ENCODE measurements at places on chromosomes 12 and 14.

GRCh38 chr12:51579321-51579850 lies 11.6 kb upstream of the SCN8A start:
- no peak for DNase-seq

- DNase-seq, result no peak
Observed at GRCh38 chr14:49240383-49240782, 345.8 kb downstream of the RPS29 start.

- DNase-seq, result no peak
Observed at GRCh38 chr14:83483063-83483462, 1949.4 kb upstream of the SEL1L start.

- no peak for DNase-seq
Observed at GRCh38 chr12:22412581-22412980, 78.1 kb upstream of the ST8SIA1 start.

DNA sequence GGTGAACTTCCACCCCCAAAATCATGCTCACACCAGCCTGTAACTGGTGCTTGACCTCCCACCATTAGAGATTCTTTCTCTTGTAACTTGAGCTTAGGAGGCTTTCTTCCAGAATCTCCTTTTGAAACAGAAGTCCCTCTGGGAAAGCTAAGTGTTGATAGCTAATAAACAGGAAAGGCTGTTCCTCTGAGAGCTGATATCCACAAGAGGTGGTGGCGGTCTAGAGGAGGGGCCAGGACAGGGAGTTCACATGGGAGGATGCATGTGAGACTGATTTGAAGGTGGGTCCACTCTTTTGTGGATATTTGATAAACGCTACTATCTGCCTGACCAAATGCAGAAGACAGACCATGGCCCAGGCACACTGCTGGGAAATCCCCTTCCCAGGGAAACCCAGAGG lies 10.2 kb upstream of the PRMT8 start:
- no peak for DNase-seq

DNA sequence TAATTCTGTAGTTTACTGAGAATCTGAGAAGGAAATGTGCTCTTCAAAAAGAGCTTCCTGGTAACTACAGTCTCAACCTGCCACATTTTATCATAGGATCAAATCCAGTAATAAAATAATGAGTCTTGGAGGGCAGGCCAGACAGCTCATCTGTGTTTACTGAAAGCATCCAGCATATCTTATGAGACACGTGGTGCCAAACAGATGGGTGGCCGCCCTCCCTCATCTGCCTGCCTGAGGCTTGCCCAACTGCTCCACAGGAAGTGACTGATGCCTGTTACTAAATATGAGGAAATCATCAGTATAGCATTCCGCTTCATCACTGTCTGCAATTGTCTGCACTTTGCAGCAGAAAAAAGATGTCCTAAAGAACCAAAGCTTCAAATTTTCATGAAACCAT lies 13.5 kb downstream of the DHRS7 start:
- no peak for DNase-seq

- DNase-seq, result no peak
Observed at GRCh38 chr14:63902375-63902976, 49.7 kb downstream of the SYNE2 start.

- no peak for DNase-seq
Observed at GRCh38 chr12:20206410-20206809, 161.9 kb upstream of the PDE3A start.

GRCh38 chr12:124518051-124518932 lies 49.1 kb downstream of the NCOR2 start:
- DNase-seq, result peak; percentile 90

DNA sequence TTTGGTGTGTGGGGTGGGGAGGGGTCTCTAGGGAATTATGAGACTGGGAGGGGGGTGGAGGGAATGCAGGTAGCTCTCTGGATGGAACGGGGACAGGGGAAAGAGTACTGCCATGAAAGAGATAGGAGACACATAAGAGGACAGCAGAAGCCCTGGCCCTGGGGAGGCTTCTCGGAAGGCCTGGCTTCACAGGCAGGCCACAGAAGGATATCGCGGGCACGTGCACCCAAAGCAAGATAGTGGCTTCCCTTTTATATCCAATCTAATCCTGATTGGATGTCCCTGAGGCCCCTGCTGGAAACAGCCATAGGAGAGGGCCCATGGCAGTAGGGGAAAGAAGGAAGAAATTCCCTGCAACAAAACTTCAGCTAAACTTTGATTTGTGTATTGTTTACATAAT lies 113.5 kb downstream of the GCH1 start:
- DNase-seq, result no peak

GRCh38 chr12:95203487-95204030 lies 13.7 kb downstream of the FGD6 start:
- DNase-seq, result no peak

DNA sequence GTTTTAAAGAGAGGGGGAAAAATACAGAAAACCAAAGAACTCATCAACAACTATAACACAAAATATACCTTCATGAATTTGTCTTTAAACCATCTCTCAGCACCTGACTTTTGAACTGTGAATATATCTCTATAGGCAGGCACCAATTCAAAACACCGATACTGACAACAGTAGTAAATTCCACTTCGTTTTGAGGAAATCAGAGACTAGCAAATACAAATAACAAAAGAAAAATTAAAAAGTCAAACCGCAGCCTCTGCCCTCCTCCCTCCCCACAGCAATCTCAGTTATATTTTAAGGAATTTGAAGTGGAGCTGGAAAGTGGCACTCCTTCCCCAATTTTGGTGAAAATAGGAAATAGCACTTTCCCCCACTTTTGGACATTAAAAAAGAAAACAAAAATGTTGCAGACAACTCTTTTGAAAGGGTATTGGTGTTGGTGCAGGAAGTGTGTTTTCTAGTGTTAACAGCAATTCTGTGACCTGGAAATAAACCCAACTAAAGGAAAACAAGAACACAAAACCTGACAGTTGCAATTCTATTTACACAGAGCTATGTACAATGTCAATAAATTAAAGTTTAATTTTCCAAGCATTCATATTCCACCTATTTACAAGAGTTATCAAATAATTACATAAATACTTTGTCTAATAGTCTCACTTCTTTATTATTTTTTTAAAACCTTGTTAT lies 13.5 kb downstream of the TBX3 start:
- DNase-seq, result no peak

- no peak for DNase-seq
Observed at GRCh38 chr12:66032739-66033138, 97.8 kb downstream of the LLPH start.

DNA sequence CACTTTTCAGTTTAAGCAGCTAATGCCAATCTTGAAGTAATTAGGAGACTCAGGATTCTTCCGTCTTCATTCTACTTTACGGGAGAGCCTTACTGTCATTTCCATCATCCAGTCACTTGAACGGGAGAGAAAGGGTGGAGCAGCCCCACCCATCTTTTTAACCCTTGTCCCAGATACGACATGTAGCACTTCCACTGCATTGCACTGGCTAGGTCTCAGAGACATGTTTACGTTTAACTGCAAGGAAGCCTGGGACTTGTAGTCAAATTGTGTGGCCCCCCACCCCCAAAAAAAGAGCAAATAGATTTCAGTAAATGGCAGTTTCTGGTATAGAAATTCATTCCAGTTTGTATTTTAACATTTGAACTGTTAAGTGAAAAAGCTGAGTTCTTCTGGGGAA lies 46.1 kb upstream of the SYT1 start:
- no peak for DNase-seq

DNA sequence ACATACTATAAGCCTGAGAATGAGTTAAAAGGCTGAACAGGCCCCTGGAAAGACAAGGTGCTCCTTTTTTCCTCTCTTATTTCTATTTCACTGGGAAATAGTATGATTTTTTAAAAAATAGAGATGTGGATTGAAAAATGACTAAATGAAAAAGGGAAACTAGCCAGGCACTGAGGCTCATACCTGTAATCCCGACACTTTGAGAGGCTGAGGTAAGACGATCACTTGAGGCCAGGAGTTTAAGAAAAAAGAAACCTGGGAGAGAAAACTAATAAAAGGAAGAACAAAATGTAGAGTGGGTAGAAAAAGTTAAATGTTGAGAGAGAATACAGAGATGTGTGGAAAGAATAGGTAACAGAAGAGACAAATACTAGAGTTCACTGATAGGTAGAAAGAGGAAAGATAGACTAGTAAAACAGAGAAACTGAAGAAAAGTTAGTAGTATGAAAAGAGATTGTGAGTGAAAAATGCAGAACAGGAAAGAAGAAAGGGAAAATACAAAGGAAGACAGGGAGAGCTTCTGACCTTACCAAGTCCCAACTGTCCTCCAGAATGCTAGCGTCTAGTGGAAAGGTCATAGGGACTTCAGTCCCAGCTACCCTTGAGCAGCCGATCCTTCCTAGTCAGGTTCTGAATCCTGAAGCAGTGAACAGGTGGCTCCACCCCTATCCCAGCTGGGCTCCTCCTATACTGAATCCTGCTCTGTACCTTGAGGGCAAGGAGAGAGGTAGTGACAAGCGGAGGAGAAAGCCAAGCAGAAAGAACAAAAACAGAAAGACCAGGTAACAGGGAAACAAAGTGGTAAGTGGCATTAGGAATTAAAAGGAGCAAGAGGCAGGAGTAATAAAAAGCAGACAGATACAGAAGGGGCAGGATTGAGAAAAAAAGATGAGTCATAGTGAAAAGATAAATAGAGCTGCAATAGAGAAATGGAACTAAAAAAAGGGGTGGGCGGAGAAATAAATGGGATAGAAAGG lies 7.3 kb downstream of the TMEM116 start:
- no peak for DNase-seq

DNA sequence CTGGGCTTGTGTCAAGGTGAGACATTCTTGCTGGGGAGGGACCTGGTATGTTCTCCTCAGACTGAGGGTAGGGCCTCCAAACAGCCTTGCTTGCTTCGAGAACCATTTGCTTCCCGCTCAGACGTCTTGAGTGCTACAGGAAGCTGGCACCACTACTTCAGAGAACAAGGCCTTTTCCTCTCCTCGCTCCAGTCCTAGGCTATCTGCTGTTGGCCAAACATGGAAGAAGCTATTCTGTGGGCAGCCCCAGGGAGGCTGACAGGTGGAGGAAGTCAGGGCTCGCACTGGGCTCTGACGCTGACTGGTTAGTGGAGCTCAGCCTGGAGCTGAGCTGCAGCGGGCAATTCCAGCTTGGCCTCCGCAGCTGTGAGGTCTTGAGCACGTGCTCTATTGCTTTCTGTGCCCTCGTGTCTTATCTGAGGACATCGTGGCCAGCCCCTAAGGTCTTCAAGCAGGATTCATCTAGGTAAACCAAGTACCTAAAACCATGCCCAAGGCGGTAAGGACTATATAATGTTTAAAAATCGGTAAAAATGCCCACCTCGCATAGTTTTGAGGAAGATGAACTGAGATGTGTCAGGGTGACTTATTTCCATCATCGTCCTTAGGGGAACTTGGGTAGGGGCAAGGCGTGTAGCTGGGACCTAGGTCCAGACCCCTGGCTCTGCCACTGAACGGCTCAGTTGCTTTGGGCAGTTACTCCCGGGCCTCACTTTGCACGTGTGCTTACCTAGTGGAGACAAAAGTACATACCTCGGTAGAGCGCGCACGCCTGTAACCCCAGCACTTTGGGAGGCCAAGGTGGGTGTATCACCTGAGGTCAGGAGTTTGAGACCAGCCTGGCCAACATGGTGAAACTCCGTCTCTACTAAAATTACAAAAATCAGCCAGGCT lies 4.3 kb downstream of the GAPDH start:
- no peak for DNase-seq

DNA sequence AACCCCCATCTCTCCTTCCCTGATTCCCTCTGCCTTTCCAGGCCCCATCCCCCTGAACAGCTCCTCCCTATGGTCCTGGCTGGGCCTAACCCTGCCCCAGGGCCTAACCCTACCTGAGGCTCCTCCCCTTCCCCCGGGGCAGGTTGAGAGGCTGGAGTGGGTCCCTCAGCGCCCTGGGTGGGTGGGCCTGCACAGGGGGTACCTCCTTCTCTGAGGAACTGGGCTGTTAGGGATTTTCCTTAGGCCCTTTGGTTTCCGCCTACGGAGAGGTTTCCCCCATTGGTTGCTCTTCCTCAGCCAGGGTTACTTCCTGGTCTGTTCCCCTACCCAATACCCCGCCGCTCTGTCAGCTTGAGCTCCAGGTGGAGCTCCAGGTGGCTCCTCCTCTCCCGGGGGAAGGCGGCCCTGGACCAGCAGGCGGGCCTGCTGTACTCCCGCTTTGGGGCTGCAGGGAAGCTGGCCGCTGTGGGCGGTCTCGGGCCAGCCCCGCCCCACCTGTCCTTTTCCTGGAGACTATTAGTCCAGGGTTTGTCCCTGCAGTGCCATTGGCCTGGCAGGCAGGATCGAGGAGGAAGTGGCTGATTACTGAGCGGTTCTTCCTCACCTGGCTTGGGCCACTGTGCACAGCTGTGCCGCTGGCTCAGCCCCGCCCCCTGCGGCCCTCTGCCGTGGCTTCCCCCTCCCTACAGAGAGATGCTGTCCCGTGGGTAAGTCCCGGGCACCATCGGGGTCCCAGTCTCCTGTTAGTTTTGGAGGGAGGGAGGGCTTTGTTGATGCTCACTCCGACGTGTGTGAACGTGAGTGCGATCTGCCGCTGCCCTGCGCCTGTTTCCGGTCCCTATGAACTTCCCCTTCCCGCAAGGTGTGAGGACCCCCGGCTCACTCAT lies 2.5 kb downstream of the C12orf57 start:
- no peak for DNase-seq

- DNase-seq, result no peak
Observed at GRCh38 chr14:77599889-77600288, 16.5 kb downstream of the SPTLC2 start.

DNA sequence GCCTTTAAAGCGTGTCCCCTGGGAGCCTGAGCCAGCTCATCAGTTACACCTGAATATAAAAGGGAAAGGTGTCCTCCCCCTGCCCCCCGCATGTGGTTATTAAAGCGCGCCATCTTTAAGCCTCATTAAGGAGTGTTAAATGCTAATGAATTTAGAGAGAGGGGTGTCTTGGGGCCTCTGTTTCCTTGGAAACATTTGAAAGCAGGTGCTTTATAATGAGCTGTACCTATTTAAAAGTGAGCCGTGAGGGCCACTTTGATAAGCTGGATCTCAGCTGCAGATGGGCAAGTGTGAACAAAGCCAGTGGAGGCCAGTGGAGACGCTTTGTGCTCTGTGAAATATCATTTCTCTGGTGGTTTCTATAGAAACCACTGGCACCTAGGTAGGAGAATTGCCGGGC lies 84.0 kb downstream of the BEGAIN start:
- no peak for DNase-seq

- DNase-seq, result no peak
Observed at GRCh38 chr12:68805592-68806120, 2.3 kb upstream of the MDM2 start.

GRCh38 chr12:118429688-118430383 lies 53.5 kb downstream of the SUDS3 start:
- DNase-seq, result no peak

DNA sequence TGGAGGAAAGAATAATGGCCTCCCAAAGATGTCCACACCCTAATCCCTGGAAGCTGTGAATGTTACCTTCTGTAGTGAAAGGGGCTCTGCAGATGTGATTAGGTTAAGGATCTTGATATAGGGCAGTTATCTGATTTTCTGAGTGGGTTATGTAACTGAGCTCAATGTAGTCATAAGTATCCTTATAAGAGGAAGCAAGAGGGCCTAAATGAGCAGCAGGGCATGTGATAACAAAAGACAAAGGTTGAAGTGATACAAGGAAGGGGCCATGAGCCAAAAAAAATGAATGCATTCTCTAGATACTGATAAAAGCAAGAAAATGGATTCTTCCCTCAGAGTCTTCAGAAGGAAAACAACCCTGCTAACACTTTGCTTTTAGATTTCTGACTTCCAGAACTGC lies 78.8 kb downstream of the OSBPL8 start:
- DNase-seq, result no peak
